Right forelimb (tissue), 1 donor: ENCODE measurements at places on chromosomes 1 and 21.

- no peak for DNase-seq
Measured at GRCh38 chr1:243457363-243457982, 201.6 kb downstream of the SDCCAG8 start.

DNA sequence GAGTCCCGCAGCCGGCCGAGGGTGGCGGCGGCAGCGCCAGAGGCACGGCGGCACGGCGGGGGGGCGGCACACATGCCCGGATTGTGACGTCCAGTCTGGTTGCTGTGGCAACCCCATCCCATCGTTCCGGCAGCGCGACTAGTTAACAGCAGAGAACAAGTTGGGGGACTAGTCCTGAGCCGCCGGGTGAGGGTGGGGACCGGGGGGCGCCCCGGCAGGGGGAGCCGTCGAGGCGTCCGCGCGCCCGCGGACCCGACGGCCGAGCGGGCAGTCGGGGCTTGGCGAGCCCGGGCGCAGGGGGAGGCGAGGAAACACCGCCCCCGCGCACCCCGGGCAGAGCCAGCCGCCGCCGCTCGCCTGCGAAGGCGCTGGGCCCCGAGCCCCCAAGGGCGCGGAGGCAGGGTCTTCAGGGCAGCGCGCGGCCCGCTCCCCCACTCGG lies at the start of gene CHD5:
TSS of gene CHD5 (minus strand) at position 54 of the 439 bp plus-strand sequence. CDS start 298 bp downstream, outside the sequence.
- DNase-seq: no peak

GRCh38 chr1:13943055-13943454 lies 243.1 kb downstream of the PRDM2 start:
- DNase-seq: no peak

DNA sequence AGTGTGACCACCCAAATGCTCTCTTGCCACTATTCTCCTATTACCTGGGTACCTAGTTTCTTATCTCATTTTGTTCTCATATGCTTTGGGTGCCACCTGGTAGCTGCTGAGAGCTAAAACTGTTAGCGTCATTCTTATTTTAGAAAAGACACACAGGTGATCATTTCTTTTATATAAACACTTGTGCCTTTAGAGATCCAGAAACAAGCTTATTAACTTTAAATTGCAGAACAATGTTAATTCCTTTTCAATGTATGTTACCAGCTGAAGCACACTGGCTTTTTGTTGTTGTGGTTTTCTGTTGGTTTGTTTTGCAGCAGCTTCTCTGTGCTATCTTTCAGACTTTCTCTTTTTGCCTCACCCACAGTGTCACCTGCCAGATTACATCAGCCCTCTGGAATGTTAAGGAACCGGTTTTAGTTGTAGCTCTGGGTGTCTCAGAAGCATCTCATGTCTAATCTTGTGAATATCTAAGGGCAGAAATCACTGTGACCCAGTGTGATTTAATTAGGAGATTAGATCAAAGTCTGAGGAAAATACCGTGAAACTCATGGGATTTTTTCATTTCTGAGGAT lies 43.4 kb upstream of the SLC19A2 start:
- DNase-seq: no peak

DNA sequence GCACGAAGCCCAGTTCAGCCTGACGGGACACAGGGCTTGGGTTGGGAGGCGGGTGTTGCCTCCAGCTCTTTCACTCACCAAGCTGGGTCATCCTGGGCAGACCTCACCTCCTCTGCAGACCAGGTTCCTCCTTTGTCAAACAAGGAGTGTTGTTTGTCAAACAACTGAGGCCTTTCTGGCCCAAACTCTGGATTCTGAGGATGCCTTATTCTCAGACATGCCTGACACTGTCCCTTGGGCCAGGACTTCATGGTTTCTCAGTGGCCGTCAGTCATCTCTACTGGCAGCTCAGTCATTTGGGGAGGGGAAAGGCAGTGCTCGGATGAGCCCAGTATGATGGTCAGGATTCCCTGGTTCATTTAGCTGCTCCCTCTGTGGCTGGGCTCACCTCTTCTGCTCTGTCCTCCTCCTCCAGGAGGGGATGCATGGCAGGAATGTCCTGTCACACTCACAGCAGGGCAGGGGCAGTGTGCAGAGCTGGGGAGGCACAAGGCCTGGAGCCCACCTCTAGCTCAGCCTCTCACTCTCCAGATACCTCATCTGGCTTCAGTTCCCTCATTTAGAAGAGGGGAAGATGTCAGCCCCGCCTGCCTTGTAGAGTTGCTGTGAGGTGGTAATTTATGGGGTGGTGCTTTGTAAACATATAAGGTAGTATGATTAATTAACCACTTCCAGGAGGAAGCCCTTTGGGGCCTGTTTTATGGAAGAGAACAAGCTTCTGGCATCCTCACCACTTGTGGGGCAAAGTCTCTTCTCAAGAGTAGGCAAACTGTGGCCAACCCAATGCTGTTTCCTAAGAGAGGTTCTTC lies 20.6 kb downstream of the SLC2A1 start:
- peak; percentile 36 for DNase-seq

GRCh38 chr1:114195819-114196218 lies 42.1 kb upstream of the SYT6 start:
- DNase-seq: no peak

- DNase-seq: no peak
Measured at GRCh38 chr1:184693011-184693410, 61.6 kb downstream of the EDEM3 start.

DNA sequence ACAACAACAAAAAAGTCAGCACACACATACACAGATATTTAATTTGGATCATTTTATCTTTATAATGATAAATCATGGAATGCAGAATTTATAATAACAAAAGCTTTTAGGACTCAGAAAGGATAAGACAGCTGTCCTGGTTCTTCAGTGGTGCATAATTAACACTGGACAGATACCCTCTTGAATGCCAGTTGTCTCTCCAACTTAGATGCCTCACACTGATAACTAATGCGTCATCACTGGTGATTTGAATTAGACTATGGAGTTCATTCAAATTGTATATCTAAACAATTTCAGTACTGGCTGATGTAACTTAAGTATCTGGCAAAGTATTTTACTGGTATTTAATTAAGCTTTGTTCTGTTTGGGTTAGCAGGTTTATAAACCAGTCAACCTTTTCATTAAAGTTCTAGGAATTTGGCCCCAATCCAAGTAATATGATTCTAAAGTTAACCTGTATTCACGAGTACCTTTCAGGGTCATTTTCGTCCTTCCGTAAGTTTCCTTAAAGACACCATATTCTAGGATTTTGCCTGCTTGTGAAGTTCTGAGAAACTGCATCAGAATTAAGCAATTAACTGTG lies 1199.5 kb upstream of the TMPRSS15 start:
- DNase-seq: no peak

- no peak for DNase-seq
Measured at GRCh38 chr1:160742428-160743127, 3.5 kb downstream of the SLAMF7 start.

DNA sequence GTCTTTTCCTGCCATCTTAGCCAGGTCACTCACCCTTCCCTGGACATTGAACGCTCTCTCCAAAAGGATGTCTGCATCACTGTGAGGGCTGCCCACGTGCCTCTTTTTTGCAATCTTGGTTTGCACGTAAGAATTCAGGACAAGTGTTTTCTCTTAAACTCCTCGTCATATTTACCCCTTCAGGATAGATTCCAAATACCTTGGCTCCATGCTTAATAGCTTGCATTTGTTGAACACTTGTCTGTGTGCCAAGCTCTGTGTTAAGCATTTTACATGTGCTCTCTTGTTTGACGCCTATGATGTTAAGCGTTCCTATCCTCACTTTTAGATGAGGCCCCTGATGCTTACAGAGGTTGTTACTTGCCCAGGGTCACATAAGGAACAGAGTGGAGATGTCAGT lies 29.8 kb downstream of the RCSD1 start:
- no peak for DNase-seq

GRCh38 chr1:9239622-9240401 lies 5.2 kb downstream of the H6PD start:
- no peak for DNase-seq

DNA sequence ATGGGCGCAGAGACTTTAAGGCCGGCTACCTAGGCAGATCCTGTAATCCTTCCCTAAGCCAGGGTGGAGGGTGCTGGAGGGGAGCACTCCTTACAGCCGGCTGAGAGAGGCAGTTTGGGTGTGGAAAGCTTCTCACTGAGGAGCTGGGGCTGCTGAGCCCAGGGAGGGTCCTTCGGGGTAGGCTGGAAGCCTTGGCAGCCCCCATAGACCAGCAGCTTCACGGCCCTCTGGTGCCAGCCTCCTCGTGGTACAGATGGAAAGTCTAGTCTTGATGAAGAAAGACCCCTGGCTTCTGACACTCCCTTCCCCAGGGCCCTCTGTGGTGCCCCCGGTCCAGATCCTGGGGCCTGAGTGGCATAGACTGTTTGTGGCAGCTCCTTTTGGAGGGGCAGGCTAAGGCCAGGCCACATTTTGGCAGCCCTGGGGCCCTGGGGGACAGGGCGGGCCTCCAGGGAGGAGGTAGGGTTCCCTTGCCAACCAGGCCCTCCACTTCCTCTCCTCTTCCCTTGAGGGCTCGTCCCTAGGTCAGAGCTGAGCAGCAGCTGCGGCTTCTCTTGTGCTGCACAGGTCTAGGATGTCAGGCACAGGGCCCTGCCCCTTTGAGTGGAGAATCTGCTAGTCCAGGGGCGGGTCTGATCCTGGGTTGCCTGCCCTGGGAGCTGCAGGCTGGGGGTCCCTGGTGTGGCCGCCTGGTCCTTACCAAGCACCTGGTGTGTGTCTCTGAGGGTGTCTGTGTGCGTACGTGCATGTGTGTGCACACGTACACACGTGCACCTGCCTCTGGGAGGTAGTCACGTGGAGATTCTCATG lies 4.8 kb downstream of the AMPD2 start:
- no peak for DNase-seq

DNA sequence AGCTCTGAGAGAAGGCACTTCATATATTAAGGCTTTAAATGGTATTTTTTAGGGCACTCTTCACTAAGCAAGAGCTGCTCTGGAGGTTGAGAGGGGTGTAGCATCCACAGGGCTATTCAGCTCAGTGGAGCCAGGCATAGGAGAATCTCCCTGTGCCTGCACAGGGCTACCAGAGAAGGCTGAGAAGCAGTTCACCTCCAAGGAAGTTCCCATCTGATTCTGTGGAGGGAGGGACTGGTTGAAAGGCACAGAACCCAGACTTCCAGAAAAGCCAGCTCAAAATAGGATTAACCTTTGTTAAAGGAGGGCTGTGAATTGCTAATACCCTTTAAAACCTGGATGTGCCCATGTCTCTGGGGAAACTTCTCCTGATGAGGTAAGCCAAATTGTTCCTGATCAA lies 304.5 kb downstream of the TTLL7 start:
- DNase-seq: no peak

GRCh38 chr1:204314893-204315658 lies 44.7 kb downstream of the PLEKHA6 start:
- DNase-seq: no peak
